ENCODE measurements at places on chromosomes 4 and X. TPM values are rescaled to one million over a fixed set of nuclear protein-coding genes. Genes with fewer than 3 reads are reported as not detected.

DNA sequence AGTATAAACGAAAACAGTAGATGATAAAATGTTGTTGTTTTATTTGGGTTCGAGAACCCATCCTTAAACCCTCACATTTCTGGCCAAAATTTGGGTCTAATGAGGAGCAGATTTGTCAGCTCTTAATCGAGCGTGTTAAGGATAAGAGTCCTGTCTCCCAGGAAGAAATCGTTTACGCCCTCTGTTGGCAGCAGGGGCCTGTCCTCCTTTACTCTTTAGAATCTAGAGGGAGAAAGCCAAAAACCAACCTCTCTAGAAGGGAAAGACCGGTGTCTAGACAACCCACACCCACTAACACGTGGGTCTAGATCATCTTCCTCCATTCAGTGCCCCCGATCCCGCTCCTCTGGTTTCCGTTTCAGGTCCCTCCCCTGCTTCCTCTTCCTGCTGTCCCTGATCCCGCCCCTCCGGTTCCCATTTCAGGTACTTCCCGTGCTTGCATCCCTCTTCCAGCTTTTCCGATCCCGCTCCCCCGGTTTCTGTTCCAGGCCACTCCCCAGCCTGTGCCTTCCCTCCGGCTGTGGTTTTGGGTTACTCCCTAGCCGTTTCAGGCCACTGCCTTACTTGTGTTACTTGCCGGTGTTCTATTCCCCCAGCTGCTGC lies 339.1 kb downstream of the PAPSS1 start:
- DNase-seq, result no peak

DNA sequence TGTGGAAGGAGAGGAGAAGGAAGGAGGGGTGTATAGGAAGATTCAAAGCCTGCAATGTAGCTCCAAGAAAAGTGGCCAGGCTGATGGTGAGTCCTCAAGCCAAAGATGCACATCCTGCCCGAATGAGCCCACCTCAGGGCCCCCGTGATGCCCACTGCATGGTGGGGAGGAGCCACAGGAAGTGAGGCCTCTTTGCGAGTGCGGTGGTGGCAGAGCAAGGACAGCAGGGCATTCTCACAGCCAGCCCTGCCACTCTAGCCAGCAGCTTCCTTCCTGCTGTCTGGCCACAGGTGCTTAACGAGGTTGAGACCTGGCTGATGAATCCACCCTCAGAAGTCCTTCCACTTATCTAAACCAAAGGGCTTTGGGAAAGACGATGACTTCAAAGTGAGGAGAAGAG lies 55.8 kb downstream of the BCOR start:
- DNase-seq, result no peak

- no peak for DNase-seq
Observed at GRCh38 chr4:138409670-138410069, 167.5 kb upstream of the SLC7A11 start.

DNA sequence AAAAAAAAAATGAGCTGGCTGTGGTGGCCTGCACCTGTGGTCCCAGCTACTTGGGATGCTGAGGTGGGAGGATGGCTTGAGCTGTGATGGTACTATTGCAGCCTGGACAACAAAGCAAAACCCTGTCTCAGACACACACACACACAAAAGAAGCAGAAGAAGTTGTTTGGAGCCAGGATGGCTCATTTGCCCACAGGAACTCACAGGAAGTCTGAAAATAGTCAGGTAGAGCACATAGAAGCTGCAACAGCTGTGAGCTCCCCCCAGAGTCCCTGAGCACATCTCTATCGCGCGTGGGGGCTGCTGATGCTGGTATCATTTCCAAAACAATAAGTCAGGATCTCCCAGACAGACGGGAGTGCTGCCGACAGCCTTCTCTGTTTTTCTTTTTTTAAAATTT lies 13.4 kb upstream of the DHRSX start:
- DNase-seq, result no peak

Gene FAM9C
- not detected for total RNA-seq

DNA sequence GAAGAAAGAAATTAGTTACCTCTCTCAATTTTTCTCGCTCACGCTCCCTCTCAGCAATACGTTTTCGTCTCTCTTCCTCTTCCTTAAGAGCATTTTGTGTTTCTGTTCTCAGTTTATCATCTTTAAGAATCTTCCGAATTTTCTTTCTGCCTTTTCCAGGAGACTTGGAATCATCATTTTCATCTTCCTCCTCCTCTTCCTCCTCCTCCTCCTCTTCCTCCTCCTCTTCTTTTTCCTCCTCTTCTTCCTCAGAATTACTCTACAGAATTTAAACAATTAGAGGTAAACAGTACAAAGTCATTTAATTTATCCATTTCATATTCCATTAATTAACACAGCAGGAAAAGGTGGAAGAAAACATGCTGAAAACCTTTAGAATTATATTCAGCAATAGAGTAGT lies 133.9 kb downstream of the ATRX start:
- no peak for DNase-seq

Gene SLBP
- 47.4 TPM for total RNA-seq

DNA sequence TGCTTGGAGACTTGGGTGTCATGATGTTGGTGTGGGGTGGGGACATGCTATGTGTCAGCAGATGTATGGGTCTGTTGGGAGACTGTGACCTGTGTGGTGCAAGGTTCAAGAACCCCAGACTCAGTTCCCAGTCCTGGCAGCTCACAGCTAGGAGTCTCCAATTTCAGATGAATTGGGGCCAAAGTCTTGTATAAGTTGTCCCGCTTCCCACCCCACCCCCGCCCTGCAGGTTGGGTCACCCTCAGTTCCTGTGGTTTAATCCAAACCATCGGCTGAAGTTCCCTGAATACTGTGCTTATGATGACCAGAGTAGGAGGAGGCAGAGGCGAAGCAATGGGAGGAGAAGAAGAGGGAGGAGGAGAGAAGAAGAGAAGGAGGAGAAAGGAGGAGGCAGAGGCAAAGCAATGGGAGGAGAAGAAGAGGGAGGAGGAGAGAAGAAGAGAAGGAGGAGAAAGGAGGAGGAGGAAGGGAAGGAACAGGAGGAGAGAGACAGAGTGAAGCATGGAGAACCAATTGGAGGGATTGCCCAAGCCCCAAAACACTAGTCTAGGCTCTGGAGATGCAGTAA lies 112.6 kb downstream of the EFNB1 start:
- DNase-seq, result no peak

DNA sequence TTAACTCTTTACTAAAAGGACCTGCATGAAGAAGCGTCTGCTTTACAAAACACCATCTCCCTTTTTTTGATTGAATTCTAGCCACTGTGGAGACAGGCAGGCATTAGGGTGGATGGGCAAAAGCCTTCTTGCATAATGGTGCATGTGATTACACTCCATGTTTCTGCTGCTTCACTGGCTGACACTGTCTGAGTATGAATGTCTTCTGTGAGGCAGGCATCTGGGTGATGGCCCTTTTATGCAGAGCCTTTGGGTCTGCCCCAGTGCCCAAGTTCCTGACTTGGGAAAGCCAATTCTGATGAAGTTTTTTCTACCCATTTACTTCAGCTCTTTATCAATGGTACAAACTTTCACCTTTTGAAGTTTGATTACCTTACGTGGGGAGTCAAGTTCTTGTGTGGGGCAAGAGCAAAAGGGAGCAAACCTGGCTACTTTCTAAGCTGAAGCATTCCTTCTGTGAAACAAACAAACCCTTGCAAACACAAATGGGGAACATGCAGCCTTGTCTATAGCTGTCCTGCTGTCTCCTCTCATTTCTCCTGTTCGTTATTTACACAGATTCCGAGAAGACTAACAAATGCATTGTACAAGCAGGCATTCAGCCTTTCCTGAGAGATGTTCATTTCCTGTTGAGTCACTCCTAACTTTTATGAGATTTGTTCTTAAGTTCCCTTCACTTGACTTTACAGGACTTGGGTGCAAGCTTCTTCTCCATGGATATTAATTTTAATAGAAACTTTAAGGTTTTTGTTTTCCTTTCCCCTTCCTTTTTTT lies 301.9 kb downstream of the TLL1 start:
- DNase-seq, result no peak

Gene RNF212
- 2.4 TPM for total RNA-seq

DNA sequence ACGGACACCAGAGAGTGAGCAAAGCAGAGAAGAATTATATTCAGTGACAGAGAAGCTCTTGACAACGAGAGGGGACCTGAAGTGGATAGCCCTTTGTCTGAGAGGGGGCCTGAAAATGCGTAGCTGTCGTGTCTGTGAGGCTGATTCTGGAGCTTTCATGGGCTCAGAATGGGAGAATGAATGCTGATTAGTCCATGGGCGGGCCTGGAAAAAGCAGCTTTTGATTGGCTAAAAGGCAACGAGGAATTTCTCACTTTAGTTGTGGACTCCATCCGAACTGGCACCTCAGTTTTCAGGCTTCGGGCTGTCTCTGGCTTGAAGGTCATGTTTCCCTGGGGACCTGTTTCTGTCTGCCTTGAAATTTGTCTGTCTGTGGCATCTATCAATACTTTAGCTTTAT lies 487.1 kb downstream of the TECRL start:
- no peak for DNase-seq

Gene KLKB1
- 1.4 TPM for total RNA-seq

DNA sequence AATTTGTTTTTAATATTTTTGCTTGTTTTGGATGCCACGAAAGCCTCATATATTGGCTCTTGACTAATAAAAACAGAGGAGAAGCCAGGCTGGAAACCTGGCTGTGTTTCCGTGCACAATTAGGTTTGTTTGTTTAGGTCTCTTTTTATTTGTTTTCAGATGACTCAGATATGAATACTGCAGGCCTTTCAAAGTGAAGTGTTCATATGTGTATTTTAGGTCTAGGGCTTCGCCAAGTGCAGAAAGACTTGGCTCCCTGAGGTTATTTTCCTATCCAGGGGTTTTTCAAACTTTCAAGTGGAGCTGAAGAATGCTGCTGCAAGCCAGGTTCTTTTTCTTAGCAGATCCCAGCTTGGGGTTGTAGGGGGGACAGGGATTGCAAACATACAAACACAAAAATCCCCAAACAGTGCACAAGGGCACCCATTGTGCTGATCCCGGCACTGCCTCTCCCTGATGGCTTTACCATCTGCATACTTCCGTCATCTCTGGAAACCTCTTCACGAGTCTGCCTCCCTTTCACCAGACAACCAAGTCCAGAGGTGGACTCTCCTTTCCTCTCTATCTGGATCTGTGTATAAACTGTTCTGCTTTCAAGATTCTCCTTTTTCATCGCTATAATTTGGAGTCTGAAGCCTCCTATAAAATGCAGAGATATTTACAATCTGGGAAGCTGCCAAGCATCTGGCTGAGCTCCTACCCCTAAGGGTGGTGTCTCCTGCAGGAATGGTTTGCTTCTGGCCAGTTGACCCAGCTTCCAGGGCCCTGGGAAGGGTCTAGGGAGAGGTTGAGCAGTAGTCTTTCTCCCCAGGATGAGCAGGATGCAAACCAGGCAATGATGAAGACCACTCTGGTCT lies 108.6 kb downstream of the SMIM20 start:
- DNase-seq, result no peak

DNA sequence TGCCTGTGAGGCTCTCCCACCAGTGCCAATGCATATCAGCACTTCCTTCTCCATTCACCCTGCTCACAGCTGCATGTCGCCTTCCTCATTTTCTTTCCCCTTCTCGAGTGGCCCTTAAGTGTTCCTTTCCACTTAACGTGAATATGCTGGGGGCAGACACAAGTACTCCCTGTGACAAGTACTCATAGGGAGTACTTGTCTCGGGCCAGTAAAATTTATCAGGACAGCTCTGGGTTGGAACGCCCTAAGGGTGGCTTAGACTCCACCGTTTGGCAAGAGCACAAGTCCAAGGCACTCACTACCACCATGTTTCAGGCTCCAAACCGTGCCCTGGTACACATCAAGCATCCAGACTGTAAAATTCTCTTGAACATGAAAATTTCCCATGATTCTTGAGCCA lies 3.9 kb upstream of the LDOC1 start:
- no peak for DNase-seq

- DNase-seq, result no peak
Observed at GRCh38 chr4:164803702-164804101, 49.8 kb downstream of the SMIM31 start.

GRCh38 chrX:137172317-137172948 lies 138.6 kb upstream of the GPR101 start:
- no peak for DNase-seq

DNA sequence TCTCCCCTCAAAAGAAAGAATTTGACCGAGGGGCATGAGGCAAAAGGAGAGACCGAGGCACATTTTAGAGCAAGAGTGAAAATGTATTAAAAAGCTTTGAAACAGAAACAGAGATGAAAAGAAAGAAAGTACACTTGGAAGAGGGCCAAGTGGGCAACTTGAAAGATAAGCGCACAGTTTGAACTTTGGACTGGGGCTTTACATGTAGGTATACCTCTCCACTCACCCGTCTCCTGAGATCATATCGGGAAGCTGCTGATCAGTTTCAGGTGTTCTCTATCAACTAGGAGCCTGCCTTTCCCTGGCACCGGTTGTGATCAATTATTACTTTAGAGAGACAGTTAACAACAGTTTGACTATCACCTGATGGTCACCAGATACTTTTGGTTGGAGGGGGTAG lies 2666.5 kb downstream of the ARAP2 start:
- DNase-seq, result no peak

- no peak for DNase-seq
Observed at GRCh38 chr4:73281982-73282381, 23.4 kb upstream of the ANKRD17 start.

Gene KANTR
- 19.9 TPM for total RNA-seq

GRCh38 chrX:7083021-7083420 lies 64.5 kb upstream of the STS start:
- no peak for DNase-seq

Gene PDCL2
- total RNA-seq, result not detected

DNA sequence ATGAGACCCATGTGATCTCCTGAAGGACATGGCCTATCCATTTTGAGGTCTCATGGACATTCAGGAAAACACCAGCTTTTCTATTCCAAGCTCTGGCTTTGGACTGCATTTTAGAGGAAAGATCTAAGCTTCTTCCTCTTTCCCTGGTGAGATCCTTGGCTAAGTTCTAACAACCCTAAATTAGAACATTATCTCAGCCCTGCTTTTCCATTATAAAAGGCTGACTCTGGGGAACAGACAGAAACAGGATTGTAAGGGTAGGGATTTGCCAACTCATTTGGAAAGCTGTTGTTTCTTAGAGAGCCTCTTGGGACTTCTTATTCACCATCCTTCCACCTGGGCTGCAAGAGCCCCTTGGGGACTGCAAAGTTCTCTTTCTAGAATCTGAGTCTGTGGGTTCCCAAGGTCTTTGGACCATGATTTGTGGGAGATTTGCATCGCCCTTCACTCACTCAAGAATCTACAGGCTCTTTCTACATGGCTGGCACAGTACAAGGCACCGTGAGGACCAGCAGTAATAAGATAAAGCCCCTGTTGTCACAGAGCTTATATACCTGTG lies 146.9 kb downstream of the FNIP2 start:
- no peak for DNase-seq

GRCh38 chr4:156811286-156811685 lies 160.3 kb downstream of the PDGFC start:
- no peak for DNase-seq

DNA sequence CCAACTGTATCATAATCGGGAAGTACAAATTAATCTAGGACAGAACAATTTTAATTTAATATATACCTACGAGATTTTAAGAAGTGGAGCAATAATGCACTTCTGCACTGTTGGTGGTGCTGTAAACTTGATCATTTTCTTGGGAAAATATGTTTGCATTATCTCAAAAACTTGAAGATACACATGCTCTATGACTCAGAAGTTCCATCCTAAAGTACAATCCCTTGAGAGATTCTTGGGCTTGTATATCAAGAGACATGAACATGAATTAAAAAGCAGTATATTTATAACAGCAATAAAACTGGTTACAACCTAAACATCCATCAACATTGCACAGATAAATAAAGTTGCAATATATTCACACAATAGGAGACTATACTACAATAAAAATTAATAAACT lies 168.8 kb downstream of the CLCN4 start:
- no peak for DNase-seq

GRCh38 chr4:174245714-174246113 lies 37.8 kb downstream of the FBXO8 start:
- no peak for DNase-seq

GRCh38 chr4:7347981-7348380 lies 86.7 kb downstream of the PSAPL1 start:
- no peak for DNase-seq

Data from CD4-positive, alpha-beta memory T cell (primary cell).